ENCODE measurements at places on chromosomes 7 and 10.

DNA sequence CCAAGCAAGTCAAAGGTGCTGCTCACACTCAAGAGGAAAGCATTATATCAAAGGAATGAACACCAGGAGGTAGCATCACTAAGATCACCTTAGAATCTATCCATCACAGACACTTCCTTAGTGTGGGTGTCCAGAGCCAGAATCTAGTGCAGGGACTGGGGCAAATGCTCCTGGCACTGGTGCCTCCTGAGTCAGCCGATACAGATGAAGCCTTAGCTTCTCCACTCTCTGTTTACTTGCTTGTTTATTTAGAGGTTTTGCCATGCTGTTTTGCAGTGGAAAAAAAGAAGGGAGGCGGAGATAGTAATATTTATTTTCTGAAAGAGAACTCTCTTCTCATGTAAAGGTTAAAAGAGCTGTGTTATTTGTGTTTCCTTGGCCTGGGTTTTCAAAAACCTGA lies 303.1 kb downstream of the WDR11 start:
- no peak for DNase-seq

DNA sequence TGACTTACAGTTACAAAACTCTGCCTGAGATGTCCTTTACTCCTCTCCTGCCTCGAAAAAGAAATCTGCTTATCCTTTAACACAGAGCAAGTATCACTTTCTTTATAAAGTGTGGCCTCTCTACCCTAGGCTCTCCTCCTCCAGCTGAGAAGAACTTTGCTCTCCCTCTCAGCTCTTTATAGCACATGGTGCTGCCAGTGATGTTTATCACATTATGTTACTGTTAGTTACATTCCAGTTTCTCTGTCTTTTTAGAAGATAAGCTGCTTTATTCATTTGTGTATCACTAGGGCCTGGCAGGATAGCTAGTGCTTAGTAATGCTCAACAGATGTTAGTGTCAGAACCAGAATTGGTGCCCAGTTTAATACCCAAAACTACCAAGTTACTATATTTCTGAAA lies 41.1 kb upstream of the TMEM229A start:
- no peak for DNase-seq

DNA sequence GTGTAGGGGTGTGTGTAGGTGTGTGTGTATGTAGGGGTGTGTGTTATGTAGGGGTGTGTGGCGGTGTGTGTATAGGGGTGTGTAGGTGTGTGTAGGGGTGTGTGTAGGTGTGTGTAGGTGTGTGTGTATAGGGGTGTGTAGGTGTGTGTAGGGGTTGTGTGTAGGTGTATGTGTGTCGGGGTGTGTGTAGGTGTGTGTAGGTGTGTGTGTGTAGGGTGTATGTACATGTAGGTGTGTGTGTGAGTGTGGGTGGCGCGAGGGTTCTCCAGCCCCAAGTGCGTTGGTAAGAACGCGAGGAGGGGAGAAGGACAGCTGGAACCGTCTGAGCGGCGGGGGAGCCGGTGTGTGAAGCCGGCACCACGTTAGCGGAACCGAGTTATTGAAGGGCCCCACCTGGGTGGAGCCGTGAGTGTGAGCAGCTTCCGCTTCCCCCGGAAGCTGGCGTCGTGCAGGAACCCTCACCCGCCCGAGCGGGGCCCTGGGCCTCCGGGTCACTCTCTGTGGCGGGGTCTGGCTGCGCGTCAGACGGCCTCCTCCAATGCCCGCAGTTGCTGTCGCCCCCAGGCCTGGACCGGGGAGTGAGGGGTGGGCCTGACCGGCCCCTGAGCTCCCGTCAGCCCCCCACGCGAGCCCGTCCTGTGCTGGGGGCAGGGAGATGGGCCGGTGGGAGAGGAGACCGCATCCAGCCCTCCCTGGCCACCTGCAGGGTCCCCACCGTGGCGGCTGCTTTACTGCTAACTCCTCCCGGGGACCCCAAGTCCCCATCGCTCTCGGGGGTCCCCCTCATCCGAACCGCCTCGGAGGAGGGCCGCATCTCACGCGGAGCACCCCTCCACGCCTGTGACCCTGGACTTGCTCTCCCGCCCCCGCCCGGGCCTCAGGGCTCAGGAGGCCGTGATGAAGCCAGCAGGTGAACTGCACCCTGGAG lies 49.6 kb upstream of the PSMG3 start:
- DNase-seq = no peak

- no peak for DNase-seq
These were observed 98.9 kb upstream of the PRKCQ start for GRCh38 chr10:6678956-6679355.

DNA sequence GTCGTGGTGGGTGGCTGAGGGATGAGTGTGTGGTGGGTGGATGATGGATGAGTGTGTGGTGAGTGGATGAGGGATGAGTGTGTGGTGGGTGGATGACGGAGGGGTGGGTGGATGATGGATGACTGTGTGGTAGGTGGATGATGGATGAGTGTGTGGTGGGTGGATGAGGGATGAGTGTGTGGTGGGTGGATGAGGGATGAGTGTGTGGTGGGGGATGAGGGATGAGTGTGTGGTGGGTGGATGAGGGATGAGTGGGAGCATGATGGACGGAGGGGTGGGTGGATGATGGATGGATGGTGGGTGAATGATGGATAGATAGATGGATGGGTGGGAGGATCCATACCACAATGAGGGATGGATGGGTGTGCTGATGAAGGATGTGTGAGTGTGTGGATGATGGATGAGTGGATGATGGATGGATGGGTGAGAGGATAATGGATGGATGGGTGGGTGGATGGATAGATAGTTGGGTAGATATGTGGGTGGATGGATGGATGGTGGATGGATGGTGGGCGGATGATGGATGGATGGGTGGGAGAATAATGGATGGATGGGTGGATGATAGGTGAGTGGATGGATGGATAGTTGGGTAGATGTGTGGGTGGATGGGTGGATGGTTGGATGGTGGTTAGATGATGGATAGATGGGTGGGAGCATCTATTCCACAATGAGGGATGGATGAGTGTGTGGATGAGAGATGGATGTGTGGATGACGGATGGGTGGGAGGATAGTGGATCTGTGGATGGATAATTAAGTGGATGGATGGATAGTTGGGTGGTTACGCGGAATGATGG lies 266.8 kb downstream of the CELF2 start:
- no peak for DNase-seq

- DNase-seq = no peak
These were observed 113.3 kb upstream of the CREB5 start for GRCh38 chr7:28298870-28299518.

DNA sequence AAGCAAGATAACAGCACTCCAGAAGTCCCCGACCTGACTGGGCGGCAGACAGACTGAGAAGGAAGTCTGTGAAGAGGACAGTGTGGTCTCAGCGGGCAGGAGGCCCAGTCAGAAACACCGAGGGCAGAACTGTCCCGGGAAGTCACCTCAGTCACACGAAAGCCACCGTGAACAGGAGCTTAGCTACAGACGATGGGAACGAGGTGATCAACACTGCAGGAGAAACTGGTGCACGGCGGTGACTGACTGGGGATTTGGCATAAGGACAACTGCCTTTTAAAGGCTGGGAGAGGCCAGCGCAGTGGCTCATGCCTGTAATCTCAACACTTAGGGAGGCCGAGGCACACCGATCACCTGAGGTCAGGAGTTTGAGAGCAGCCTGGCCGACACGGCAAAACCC lies 217.8 kb downstream of the PTPRN2 start:
- DNase-seq = no peak

GRCh38 chr7:44981035-44981706 lies 2.4 kb upstream of the MYO1G start:
- no peak for DNase-seq

DNA sequence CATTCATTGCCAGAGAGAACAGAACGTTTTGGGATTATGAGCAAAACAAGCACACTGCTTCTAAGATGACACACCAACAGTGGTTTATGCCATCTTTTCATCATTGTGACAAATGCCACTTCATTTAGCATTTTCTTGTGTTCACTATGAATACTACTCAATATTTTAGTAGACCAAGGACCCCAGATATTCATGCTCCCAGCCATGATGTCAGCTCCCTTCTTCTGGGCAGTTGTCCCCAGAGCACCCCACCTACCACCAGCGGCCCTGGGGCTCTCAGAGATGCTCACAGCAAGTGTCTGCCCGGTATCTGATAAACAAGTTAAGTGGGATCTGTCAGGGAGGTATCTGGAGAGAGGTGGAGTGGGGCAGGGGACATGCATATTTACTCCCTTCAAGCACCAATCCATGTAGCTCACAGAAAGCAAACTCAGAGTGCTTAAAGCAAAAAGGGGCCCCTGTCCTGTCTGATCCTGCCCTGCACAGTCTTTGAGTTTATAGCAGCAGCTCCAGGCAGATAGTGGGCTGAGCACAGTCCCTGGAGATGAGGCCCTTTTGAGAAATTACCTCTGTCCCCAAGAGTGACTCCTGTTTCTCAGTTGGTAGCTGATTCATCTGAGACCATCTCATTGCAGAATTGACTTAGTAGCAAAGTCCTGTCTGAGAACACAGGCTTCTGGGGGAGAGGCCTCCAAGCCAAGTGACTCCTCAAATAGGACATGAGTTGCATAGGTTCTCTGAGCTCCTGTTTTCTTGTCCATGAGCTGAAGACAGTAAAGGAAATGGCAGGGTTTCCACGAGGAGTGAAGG lies 281.8 kb upstream of the KLF6 start:
- no peak for DNase-seq

GRCh38 chr10:108180878-108181277 lies 1016.4 kb upstream of the SORCS1 start:
- no peak for DNase-seq

DNA sequence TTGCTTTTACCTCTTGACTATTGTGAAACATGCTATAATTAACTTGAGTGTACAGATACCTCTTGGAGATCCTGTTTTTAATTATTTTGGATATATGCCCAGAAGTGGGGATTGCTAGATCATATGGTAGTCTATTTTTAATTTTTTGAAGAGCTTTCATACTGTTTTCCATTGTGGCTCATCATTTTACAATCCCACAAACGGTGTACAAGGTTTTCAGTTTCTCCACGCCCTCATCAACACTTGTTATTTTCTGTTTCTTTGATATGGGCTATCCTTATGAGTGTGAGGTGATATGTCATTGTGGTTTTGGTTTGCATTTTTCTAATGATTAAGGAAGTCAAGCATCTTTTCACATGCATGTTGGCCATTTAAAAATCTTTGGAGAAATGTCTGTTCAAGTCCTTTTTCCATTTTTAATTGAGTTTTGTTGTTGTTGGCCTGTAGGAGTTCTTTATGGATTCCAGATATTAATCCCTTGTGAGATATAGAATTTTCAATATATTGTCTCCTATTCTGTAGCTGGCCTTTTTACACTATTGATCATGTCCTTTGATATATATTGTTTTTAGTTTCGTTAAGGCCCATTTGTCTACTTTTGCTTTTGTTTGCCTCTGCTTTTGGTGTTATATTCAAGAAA lies 7.5 kb downstream of the AGK start:
- no peak for DNase-seq

GRCh38 chr7:6015917-6016652 lies 7.0 kb downstream of the AIMP2 start:
- DNase-seq = no peak

GRCh38 chr7:127979728-127980126 lies 51.5 kb downstream of the LRRC4 start:
- DNase-seq = no peak

GRCh38 chr10:99766302-99766681 lies 16.1 kb upstream of the ABCC2 start:
- no peak for DNase-seq

- DNase-seq = no peak
These were observed 90.7 kb downstream of the TFPI2 start for GRCh38 chr7:93799750-93800357.

DNA sequence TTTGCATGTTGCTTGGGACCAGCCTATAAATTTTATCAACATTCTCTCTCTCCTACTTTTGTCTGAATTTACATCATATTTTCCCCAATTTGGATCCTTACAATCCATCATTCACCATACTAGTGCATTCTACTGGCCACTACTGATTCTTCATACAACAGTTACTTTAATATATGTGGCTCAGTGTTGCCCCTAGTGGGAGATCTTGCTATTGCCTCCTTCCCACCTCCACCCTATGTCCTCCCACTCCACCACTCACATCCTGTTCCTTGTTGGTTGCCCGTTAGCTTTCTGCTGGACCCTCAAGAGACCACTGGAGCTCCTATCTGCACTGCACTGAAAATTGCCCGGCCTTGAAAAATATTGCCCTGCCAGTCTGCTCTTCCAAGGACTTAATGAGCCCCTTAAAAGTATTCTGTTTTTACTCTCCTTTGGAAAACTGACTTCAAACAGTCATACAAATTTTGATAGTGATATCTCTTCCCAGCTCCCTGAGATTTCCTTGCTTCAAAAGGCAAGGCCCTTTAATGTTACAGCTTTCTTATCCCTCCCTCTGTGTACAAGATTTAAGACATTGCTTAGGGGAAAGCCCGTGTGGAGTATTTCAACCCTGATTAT lies 243.2 kb upstream of the TMEM229A start:
- no peak for DNase-seq

DNA sequence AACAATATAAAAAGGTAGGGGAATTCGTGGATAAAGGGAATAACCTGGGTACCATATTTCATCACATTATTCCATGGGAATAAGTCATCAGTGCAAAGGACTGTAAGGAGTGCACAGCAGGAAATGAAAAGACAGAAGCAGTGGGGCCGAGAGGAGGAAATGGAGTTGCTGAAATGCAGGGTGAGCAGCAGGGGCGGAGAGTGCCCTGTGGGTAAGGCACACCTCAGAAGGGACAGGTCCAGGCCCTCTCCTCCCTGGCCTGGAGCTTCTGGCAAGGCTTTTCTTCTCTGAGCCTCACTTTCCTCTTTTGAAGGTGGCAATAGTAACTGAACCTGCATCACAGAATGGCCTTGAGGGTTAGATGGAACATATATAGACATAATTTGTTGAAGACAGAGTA lies 26.2 kb downstream of the IKZF1 start:
- no peak for DNase-seq

GRCh38 chr7:18278316-18278715 lies 217.2 kb upstream of the HDAC9 start:
- DNase-seq = no peak

DNA sequence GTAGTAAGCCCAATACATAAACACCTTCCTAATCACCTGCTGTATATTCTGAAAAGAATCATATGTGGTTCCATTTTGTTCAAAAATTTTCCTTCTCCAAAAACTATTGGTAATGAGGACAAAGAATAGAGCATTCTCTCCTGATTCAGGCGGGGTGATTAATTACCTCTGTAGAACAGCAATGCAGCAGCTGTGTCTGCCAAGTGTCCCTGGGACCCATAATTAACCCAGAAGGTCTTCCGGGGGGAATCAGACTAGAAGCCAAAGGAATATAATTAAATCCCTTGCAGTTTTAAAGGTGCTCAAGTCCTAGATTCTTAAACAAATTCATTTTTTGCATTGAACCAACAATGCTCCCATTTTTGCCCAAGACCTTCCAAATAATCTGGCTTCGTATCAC lies 60.3 kb upstream of the ABLIM1 start:
- no peak for DNase-seq

- no peak for DNase-seq
These were observed 80.0 kb downstream of the ARID5B start for GRCh38 chr10:61981460-61981859.

DNA sequence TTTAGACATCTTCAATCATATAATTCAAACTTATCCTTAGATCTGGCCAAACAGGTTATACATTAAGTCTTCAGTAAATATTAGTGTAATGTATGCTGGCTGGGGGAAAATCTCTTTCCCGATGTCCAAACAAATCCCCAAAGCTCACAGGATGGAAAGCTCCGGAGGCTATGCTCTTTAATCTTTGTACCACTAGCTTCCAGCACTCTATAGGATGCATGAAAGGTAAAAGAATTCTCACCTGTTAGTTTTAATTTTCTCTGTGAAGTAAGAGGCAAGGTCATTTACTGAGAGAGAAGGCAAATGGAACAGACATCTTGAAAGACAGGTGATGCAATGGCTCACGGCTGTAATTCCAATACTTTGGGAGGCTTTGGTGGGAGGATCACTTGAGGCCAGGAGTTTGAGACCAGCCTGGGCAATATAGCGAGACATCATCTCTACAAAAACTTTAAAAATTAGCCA lies 99.8 kb upstream of the KIF5B start:
- DNase-seq = no peak

Measured in stimulated activated CD8-positive, alpha-beta memory T cell treated with anti-CD3 and anti-CD28 coated beads, Interleukin-4, amount 100 ng/mL, for 1 hour (primary cell).